SK-N-SH treated with all-trans-retinoic acid at 6 μM for 48 hours (cell line): ENCODE measurements at places on chromosomes 6 and 20.

DNA sequence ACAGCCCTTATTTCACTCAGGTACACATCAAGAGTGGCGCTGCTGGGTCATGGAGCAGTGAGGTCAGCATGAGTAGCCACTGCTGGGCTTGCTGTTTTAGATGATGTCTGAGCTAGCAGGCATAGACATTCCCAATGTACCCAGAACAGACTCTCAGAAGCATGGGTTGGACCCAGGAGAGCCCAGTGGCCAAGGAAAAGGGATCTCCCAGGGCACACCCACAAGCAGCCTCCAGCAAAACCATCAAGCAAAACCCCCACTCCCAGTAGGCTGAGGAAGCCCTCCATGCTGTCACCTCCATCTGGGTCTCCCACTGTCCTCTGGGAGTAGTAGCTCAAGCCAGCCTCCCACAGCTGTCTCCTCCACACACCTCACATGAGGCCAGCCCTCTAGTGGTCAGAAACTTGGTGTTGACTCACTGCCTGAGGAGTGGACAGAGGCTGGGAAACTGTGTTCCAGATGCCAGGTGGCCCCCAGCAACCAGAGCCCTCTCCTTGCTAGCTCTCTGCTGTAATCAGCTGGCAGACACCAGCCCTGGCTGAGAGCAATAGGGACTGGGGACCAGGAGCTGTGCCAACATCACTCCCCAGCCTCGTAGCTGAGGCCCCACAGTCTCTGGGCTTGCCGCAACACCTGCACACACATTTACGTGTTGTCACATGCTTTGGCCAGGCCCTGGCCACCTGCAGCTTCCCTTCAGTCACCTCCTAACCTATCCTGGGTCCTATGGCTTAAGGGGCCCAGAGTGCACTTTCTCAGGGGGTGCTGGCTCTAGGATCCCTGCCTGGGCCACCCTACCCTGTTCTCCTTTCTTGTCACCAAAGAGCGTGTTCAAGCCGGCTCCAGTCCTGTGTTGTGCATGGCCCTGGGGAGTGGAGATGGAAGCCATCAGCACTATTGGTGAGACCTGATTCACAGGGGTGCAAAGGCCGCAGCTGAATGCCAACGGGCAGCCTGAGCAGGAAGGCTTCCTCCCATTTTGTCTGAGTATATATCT lies 1.9 kb upstream of the AP5S1 start:
- peak; percentile 85 for ATAC-seq

GRCh38 chr20:36170542-36171215 lies 16.1 kb downstream of the EPB41L1 start:
- ATAC-seq, result no peak

DNA sequence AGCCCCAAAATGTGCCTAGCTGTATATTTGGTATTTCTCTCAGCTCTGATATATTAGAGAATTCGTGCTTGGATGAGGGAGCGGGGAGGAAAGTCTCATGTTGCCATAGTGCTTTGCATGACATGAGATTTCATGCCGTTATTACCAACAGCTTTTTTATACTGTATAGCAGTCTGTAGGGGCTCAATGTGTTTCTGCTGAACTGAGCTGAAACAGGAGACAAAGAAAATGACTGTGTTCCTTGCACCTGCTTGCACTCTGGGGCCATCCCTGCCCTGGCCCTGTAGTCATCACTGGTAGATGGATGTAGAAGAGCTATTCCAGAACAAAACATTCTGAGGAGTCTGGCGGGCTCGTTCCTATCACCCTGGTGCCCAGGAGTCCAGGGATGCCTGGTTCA lies 128.0 kb upstream of the SASH1 start:
- no peak for ATAC-seq

- ATAC-seq, result no peak
These were observed 157.9 kb downstream of the SLC24A3 start for GRCh38 chr20:19370076-19371075.

DNA sequence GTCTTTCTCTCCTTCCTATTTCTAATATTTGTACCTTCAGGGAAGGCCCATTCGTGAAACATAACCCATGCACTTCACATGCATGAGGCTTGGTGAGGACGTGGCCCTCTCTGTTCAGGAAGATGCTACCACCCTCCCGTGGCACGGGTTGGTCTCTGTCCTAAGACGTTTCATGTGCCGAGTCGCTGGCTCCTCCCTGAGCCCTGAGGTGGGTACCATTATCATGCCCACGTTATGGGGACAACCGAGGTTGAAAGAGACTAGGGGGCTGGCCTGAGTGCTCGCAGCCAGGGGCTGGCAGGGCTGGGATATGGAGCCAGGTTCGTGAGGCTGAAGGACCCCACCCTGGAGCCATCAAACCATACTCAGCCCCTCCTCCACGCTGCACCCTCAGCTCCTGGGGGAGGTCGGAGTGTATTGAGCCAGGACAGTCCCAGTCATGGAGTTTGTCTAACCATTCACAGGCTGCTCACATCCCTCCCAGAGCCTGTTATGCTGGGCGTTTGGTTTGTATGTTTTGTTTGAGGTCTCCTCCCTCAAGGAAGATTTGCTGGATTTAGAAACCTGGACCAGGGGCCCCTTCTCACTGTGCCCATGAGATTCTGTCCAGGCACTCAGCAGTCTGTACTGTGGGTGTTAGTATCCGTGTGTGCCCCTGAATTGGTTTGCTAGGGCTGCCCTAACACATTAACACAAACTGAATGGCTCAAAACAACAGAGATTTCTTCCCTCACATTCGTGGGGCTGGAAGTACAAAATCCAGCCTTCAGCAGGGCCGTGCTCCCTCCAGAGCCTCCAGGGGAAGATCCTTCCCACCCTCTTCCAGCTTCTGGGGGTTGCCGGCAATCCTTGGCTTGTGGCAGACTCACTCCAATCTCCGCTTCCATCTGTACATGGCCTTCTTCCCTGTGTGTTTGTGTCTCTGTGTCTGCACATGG lies 88.3 kb downstream of the ANKRD60 start:
- no peak for ATAC-seq

DNA sequence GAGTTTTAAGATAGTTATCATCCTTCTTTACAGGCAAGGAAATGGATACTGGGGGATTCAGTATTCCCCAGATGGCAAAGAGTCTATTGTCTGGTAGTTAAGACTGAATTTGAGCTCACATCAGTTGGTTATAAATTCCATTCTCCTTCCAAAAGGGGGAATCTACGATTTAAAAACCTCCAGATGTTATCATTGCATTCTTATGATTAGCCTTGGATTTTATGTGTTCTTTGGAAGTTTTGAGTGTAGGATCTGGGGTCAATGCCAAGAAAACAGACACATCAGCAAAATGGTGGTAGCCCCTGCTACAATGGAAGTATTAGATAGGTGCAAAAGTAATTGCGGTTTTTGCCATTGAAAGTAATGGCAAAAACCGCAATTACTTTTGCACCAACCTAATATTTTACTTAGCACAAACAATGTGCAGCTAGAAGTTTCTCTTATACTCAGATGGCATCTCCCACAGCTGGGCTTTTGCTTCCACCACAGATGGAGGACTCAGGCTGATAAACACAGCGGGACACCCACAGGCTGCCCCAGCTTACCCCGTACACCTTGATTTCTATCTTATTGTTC lies 168.2 kb upstream of the RIN2 start:
- ATAC-seq, result no peak

- ATAC-seq, result no peak; the same call in 2 of the 3 replicates
These were observed 7.1 kb upstream of the ABHD16B start for GRCh38 chr20:63854069-63854765.

DNA sequence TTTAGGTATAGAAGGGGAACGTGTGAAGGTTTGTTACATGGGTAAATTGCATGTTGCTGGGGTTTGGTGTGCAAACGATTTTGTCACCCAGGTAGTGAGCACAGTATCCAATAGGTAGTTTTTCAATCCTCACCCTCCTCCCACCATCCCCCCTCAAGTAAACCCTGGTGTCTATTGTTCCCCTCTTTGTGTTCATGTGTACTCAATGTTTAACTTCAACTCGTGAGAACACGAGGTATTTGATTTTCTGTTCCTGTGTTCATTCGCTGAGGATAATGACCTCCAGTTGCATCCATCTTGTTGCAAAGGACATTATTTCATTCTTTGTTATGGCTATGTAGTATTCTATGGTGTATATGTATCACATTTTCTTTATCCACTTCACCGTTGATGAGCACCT lies 11.6 kb upstream of the VNN1 start:
- no peak for ATAC-seq

DNA sequence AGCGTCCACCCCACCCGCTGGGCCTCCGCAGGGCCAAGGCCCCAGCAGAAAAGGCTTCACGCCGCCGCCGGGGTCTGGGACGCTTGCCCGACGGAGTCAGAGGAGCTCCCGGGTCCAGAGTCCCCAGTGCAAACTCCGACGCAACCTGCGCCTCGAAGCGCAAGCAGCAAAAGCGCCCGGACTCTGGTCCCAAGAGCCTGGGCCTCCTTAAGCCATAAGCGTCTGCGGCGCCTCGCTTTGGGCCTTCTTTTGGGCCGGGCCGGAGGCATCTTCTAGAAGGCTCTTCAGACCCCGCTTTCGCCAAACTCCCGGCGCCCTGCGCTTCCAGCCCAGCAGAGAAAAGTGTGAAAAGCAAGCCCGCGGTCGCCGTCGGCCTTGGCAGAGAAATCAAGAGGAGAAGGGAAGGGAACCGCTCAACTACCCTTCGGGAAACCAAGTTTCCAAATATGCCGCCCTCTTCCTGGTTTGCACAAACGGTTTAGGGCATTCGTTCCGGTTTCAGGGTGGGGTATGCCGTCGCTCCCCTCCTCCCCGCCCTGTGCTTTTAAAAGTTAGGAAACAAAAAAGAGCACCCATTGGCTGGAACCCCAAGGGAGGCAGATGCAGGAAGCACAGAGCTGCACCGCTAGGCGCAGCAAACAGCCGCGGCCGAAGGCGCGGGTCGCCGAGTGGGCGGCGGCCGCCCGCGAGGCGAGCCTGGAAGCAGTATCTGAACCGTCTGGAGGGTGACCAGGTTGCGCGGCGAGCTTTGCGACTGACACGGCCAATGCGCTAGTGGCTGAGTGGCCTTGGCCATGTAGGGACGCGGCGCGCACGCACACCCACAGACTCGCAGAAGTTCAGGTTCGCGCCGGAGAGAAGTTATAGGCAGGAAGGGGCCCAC lies 1.2 kb downstream of the TBX18 start:
- ATAC-seq, result peak; percentile 58

- no peak; the same call in 2 of the 3 replicates for ATAC-seq
These were observed 158.7 kb upstream of the ZNF184 start for GRCh38 chr6:27631609-27631916.

GRCh38 chr20:1325173-1326030 lies 3.5 kb downstream of the SDCBP2 start:
- peak; percentile 88 for ATAC-seq

- no peak for ATAC-seq
These were observed 93.2 kb downstream of the IRF4 start for GRCh38 chr6:484746-485145.

- ATAC-seq, result no peak
These were observed 212.9 kb upstream of the PRDM1 start for GRCh38 chr6:105873211-105873704.

DNA sequence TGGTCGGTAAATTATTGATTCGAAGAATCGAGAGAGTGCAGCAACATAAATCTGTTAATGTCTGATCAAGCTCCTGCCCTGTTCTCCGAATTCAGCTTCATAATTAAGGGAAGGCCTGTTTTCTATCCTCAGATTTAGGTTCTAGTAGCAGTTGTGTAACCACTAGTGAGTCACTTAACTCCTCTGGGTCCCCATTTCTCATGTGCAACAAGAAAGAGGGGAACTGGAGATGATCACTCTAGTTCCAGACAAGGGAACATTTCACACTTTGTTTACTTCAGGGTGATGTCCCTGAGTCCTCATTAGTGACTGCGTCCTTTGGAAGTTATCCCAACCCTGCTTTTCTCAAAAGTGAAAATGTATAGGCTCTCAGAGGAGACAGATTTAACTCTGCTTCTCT lies 68.1 kb upstream of the RNF146 start:
- no peak for ATAC-seq

- ATAC-seq, result no peak
These were observed 3.5 kb upstream of the ADAM33 start for GRCh38 chr20:3685341-3685740.
